ENCODE measurements at places on chromosomes 3 and 15. TPM values are rescaled to one million over a fixed set of nuclear protein-coding genes. Genes with fewer than 3 reads are reported as not detected.
A peak's percentile ranks its signal among the peaks of the same experiment; 100 is the strongest.

DNA sequence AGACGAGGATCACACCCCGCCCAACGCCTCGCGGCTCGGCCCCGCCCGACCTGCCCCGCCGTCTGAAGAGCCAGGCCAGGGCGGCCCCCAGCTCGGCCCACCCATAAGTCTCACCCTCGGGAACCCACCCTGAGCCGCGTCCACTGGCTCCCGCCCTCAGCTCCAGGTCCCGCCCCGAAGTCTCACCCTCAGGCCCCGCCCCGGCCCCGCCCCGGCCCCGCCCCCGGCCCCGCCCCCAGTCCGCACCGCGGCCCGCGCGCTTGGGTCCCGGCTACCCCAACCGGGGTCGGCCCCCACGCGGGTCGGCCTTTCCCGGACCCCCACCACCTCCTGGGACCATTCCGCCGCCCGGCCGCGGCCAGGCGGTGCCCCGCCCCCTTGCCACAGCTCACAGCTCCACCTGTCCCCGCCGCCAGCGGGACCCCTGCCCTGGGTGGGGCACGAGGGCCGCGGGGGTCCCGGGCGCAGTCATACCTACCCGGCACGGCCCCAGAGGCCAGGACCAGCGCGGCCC lies 489 bp downstream of the CSPG5 start:
- DNase-seq = no peak

GRCh38 chr3:51295625-51296024 lies 89.5 kb upstream of the MANF start:
- DNase-seq = no peak

- no peak for DNase-seq
Observed at GRCh38 chr3:107837895-107838612, 252.8 kb downstream of the CD47 start.

DNA sequence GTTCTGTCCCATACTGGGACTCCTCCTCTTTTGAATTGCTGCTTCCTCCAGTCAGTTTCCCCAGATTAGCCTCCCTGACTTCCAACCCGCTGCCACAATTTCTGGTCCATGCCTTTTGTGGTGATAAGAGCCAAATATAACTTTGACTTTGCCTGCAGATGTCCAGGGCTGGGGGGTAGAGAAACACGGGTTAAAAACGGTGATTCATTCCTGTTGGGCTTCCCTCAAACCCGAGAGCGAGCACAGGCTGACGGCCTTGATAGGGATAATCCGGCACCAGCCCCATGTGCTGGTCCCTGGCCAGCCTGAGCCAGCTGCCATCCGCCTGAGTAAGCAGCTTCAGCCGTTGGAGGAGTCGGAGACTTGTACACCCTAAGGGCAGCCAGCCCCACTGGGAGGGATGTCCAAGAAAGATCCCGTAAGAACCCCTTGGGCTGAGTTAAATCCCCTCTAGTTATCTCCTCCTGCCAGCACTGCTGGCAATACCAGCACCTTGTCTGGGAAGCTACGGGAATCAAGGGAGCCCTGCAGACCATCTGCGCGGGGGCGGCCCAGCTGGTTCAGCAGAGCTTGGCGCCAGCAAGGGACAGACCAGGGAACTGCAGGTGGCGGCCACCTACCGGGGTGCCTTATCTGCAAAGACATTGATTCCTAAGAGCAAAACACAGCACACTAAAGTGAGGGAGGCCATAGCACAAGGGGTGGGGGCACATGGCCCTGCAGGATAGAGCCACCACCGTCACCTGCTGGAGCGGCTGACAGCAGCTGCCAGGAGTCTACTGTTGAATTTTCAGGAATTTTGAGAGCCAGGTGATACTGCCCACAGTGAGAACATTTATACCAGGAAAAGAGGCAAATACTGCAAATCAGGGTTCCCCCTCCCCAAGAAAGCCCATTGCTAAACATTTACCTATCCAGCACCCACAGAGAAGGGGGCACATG lies 18.1 kb downstream of the CSPG4 start:
- DNase-seq = peak; percentile 91

- no peak for DNase-seq
Observed at GRCh38 chr15:67613211-67613610, 70.7 kb downstream of the MAP2K5 start.

DNA sequence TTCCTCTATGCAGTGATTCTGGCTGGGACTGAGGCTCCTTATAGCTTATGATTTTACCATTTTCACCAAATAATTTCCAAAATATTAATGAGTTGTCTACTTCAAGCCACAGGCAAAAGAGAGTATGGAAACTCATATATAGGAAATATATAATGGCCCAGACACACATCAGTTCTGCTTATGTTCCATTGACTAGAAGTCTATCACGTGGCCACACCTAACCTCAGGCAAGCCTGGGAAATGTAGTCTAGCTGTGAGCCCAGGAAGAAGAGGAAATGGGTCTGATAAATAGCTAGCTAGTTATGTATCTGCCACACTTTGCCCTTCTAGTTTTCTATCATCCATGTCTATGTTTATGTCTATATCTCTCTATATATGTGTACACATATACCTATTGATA lies 195.1 kb downstream of the OTOL1 start:
- DNase-seq = no peak

- no peak for DNase-seq
Observed at GRCh38 chr3:40465456-40465855, 8.3 kb downstream of the RPL14 start.

- peak; percentile 69 for DNase-seq
Observed at GRCh38 chr3:32569540-32570420, 878 bp downstream of the DYNC1LI1 start.

DNA sequence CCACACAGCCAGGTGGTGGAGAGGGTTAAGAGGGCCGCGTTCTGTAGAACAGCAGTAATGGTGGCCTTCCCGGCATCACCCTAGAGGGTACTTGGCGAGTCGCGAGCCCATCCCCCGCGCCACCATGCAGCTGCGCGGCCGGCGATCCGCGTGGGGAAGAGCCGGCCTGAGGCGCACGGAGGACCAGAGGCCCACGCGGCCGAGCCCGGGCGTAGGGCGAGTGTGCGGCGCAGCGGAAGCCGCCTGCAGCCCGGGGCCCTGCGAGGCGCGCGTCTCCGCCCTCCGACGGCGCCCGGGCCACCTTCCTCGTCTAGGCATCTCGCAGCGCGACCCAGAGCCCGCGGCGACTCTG lies 423 bp downstream of the TKT start:
- no peak for DNase-seq

DNA sequence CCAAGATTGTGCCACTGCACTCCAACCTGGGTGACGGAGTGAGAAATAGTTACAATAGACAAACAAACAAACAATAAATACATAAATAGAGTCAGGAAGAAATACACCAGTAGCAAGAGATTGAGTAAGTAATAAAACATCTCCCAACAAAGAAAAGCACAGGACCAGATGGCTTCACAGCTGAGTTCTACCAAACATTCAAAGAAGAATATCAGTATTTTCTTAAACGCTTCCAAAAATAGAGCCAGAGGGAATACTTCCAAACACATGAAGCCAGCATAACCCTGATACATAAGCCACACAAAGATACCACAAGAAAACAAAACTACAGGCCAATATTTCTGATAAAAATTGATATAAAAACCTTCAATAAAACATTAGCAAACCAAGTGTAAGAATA lies 30.7 kb upstream of the IGSF10 start:
- DNase-seq = no peak

DNA sequence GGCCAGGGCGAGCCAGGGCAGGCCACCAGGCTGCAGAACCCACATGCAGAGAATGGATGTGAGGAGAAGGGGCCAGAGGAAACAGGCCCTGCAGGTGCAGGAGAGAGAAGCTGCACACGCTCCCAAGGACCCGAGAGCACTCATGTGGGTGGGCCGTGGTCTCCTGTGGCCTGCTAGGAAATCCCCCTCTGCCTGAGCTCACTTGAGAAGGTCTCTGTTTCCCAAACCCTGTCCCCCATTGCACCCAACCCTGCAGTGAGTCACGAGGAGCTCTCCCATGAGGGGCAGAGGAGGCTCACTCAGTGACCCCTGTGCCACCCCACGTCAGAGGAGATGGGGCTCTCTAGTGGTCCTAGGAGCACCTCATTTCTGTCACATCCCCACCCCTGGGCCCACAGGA lies 111.1 kb downstream of the KLF13 start:
- no peak for DNase-seq

DNA sequence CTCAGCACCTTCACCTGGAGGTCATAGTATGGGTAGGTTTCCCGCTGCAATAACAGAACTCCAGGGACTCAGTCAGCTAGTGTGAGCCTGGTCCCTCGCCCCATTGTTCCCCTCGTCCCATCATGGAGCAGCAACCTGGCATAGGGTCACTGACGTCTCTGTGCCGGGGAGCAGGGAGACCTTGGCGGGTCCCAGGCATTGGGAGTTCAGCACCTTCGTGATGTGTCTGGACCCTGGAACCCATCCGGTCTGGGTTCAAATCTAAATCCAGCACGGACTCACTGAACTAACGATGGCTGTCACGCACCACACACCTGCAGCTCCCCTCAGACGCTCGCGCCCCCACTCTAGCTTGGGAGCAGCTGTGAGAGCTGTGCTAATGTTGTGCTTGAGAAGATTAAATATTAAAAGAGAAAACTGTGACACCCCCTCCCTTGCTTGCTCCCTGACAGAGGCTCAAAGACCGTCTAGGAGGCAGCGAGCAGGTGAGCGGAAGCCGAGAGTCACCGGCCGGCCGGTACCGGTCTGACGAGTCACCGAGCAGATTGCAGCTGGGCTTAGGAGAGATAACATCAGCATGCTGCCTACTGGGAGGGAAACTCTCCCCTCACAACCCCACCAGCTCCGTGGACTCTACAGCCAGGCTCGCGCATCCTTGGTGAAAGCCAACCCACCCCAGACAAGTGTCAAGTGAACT lies 742 bp downstream of the PLA2G4F start:
- no peak for DNase-seq

DNA sequence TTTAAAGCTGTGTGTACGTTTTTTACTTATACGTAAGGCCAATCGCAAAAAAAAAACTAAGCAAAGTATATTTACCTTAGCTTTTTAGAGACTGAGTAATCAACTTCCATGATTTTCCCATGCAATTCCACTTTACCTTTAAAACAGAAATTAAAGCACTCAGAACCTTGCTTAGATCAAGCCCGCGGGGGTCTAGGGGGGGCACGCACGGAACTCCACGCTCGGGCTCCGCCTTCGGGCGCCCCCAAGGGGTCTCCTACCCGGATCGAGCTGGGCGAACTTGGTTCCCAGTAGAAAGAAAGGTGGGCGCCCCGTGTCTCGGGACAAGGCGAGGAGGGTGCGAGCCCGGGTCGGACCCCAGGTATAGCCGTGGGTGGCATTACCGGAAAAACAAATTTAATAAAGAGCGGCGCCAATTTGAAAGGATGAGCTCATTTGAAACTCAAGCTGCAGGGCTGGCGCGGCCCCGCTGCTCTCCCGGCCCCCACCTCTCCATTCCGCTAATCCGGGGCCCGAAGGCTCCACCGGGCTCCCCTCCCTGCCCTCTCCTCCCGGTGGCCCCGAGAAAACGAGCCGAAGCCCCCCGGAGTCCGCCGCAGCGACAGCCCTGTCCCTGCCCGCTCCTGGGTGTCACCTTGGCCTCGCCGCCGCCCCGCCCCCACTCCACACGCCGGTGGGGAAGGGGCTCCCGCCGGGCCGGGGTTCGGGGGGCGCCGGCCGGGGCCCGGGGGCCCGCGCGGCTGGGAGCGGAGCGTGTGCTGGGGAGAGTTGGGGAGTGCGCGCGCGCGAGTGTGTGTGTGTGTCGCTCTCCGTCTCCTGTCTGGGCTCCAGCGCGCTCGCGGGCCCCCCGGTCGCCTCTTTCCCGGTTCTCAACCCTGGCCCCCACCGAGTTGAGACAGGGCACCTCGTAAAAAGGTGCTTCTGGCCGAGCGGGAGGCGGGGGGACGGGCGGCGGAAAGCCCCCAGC lies 1.5 kb downstream of the IGF2BP2 start:
- peak; percentile 50 for DNase-seq

DNA sequence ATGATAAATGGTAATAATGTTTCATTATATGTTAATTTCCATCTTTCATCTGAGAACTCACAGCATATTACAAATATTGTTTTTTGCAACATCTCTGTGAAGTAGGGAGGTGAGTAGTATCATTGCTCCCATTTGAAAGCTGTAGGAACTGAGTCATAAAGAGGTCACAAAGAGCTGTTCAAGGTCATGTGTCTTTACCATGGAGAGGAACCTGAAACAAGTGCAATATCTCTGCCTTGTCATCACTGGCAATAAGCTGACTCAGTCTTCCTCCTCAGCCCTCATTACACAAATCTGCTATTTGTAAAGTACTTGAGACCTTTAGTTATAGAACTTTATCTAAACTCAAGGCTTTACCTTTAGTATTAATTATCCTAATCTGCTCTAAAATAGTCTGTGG lies 4.4 kb upstream of the ATP13A4 start:
- DNase-seq = no peak

GRCh38 chr15:67446449-67446848 lies 74.5 kb upstream of the C15orf61 start:
- no peak for DNase-seq

Gene RLBP1
- polyA plus RNA-seq = not detected

Gene ATP10A
- polyA plus RNA-seq = 3.6 TPM

Gene MESP2
- not detected for polyA plus RNA-seq

Gene LRRC2
- polyA plus RNA-seq = 0.03 TPM

Gene NCEH1
- 2.8 TPM for polyA plus RNA-seq

Gene TRH
- polyA plus RNA-seq = not detected

Gene GRIP2
- polyA plus RNA-seq = 0.61 TPM

Gene MINDY2
- 10.1 TPM for polyA plus RNA-seq

Gene SRGAP3
- polyA plus RNA-seq = 0.63 TPM
